Calu3 (cell line): ENCODE measurements at places on chromosomes 13 and 19. TPM values are rescaled to one million over a fixed set of nuclear protein-coding genes. Genes with fewer than 3 reads are reported as not detected.

DNA sequence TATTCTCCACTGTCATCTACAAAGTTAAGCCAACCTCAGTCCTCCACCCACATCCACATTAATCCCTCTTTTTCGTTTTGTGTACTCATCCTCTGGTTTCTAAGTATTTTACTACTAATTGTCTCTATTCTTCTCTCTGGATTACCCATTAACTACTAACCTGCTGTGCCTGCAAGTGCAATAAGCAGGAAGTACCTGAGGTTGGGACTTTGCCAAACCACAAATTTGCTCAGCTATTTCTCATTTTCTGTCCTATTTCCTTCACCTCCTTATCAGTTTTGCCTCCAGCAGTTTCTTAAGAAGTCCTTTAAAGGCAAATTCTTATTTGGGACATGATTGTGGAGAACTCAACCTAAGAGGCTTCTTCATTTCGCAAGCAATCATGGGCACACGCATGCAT lies 1708.9 kb downstream of the SLITRK5 start:
- no peaks in the 10 kb centered on the region for H3K36me3 ChIP-seq
- no peaks in the 10 kb centered on the region for H3K27me3 ChIP-seq
- H3K27ac ChIP-seq, result peak overlapping the region; percentile 68
- peak; percentile 45 for DNase-seq
- peaks cover 8% of the 10 kb centered on the region for H3K4me1 ChIP-seq
- H3K4me3 ChIP-seq, result peak overlapping the region; percentile 20

- no peaks in the 10 kb centered on the region for H3K4me1 ChIP-seq
- H3K27ac ChIP-seq, result no peak overlapping the region
- DNase-seq, result no peak
- no peak overlapping the region for H3K4me3 ChIP-seq
Measured at GRCh38 chr13:38321654-38322053, 28.0 kb upstream of the UFM1 start.

DNA sequence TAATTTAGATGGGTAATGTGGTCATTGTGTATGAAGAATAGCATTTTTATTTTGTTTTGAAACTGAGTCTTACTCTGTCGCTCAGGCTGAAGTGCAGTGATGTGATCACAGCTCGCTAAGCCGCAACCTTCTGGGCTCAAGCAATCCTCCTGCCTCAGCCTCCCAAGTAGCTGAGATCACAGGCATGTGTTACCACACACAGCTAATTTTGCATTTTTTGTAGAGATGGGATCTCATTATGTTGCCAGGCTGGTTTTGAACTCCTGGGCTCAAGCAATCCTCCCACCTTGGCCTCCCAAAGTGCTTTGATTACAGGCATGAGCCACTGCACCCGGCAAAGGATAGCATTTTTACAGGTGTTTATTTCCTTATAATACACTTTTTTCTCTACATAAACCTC lies 36.6 kb downstream of the SERTM1 start:
- H3K36me3 ChIP-seq, result no peaks in the 10 kb centered on the region
- H3K4me1 ChIP-seq, result no peaks in the 10 kb centered on the region
- DNase-seq, result no peak
- H3K4me3 ChIP-seq, result no peak overlapping the region
- no peak overlapping the region for H3K27ac ChIP-seq

GRCh38 chr13:44300895-44301638 lies 72.6 kb upstream of the SERP2 start:
- peaks cover 50% of the 10 kb centered on the region for H3K4me1 ChIP-seq
- H3K4me3 ChIP-seq, result peak overlapping the region; percentile 39
- H3K27ac ChIP-seq, result peak overlapping the region; percentile 93
- H3K27me3 ChIP-seq, result no peaks in the 10 kb centered on the region
- peak; percentile 52 for DNase-seq

DNA sequence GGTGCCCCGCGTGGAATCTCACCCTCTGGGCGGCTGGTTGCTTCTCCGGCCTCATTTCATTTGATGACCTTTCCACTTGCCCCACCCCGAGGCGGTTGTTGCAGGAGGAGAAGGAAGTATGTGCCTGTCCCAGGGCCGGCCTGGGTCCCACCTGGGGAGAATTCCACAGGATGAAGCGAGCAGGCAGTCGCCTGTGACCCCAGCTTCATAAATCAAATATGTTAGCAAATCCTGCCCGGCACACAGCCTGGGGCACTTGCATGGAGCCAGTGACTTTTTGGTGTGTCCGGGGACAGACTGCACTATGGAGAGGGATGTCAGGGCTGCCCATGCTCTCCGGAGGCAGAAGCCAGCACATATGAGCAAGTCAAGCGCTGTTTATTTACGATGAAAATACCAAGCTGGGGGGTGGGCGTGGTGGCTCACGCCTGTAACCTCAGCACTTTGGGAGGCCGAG lies 19.7 kb upstream of the ZBTB7A start:
- no peak for DNase-seq
- H3K27ac ChIP-seq, result no peak overlapping the region
- no peak overlapping the region for H3K4me3 ChIP-seq
- H3K27me3 ChIP-seq, result no peaks in the 10 kb centered on the region
- H3K36me3 ChIP-seq, result peaks cover 32% of the 10 kb centered on the region

DNA sequence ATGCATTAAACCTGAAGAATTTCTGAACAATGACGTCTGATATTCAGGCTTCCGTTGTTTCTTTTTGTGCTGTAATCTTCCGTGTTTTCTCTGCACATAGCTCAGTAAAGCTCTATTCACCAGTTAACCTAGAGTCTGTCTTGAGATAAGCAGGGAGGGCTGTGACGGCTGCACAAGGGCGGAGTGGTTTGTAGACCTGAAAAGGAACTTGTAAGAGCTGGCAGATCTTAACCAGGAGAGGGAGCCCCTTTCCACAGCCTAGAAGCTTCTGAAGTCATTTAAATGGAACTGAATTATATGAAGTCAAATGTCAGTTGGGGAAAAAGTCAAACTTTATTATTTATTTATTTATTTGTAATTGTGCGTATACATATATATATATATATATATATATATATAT lies 27.5 kb downstream of the DPRX start:
- H3K27ac ChIP-seq, result no peak overlapping the region
- H3K4me1 ChIP-seq, result no peaks in the 10 kb centered on the region
- H3K36me3 ChIP-seq, result no peaks in the 10 kb centered on the region
- no peaks in the 10 kb centered on the region for H3K27me3 ChIP-seq
- DNase-seq, result no peak
- no peak overlapping the region for H3K4me3 ChIP-seq

GRCh38 chr19:827710-828321 lies at the start of gene AZU1:
Gene AZU1 (plus strand): TSS chr19:827837. CDS start chr19:827847, 10 bp downstream.
- H3K36me3 ChIP-seq, result no peaks in the 10 kb centered on the region
- no peak within 1 kb of the TSS for H3K4me3 ChIP-seq
- H3K27me3 ChIP-seq, result peaks cover 27% of the 10 kb centered on the region
- H3K27ac ChIP-seq, result no peak within 1 kb of the TSS
- DNase-seq, result peak; percentile 29

DNA sequence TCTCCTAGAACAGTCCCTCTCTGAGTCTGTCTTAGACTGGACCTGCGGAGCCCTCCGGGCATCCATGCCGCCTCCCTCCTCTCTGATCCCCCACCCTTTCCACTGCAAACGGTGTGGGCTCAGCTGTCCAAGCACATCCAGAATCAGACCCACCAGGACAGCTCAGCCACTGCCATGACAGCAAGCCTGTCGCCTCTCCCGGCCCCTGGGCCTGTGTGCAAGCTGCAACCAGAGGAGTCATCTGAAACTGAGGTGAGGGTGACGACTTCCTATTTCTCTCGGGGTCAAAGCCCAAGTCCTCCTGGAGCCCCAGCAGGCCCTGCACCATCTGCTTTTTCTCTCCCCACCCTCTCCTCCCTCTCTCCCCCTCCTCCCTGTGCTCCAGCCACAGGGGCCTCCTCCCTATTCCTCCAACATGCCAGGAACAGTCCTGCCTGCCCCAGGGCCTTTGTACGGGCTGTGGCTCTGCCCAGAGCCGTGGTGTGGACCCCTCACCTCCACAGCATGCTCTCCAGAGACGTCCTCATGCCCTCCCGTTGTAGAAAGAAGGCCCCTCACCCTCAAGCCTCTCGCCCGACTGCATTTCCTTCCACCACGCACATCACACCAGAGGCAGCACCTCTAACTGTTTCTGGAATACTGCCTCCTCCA lies 23.5 kb upstream of the MYDGF start:
- H3K4me3 ChIP-seq, result no peak overlapping the region
- DNase-seq, result no peak
- peaks cover 12% of the 10 kb centered on the region for H3K4me1 ChIP-seq
- H3K27ac ChIP-seq, result no peak overlapping the region
- no peaks in the 10 kb centered on the region for H3K27me3 ChIP-seq

GRCh38 chr19:35417713-35418534 lies 30.1 kb upstream of the FFAR2 start:
- H3K27me3 ChIP-seq, result peaks cover 61% of the 10 kb centered on the region
- H3K4me3 ChIP-seq, result no peak overlapping the region
- H3K4me1 ChIP-seq, result peaks cover 9% of the 10 kb centered on the region
- DNase-seq, result no peak
- no peaks in the 10 kb centered on the region for H3K36me3 ChIP-seq
- H3K27ac ChIP-seq, result no peak overlapping the region

The SLC1A5 gene
- 237 and 250 TPM in 2 replicates for total RNA-seq

The KLK4 gene
- total RNA-seq, result not detected in 2 replicates

The CEACAM7 gene
- total RNA-seq, result 5.9 and 9.0 TPM in 2 replicates

The TMEM221 gene
- 0.32 and 0.59 TPM in 2 replicates for total RNA-seq
